ENCODE measurements at places on chromosomes 1 and 21.

DNA sequence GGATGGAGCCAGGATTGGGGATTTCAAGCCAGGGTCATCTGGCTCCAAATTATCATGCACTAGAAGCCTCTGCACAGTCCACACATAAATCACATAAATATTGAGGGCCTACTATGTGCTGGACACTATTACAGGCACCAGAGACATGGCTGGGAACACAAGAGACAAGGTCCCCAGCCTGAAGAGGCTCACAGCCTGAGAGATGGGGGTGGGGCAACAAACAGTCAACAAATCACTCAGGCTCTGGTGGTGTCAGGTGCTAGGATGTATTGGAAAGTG, 41.6 kb upstream of the LAPTM5 start:
- DNase-seq, result no peak

GRCh38 chr1:21680918-21681317, 11.8 kb upstream of the RAP1GAP start:
- DNase-seq, result no peak

- no peak for DNase-seq
These were observed 270.9 kb downstream of the CHRM3 start for GRCh38 chr1:239657291-239657690.

DNA sequence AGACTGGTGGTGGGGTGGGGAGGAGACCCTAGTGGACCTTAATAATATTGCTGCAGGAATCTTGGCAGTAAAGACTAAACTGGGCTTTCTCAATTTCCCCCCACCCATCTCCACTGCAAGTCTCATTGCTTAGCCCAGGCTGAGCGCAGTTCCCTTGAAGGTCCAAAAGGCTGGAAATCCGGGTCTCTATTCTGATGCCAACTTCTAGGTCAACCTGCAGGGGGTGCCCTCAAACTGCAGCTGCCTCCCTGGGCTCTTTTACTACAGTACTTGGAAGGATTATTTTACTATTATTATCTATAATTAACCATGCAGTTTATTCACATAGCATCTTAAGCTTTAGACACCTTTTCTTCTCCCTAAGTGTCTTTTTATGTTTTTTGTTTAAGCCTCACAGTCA, 85.4 kb upstream of the WARS2 start:
- DNase-seq, result no peak

DNA sequence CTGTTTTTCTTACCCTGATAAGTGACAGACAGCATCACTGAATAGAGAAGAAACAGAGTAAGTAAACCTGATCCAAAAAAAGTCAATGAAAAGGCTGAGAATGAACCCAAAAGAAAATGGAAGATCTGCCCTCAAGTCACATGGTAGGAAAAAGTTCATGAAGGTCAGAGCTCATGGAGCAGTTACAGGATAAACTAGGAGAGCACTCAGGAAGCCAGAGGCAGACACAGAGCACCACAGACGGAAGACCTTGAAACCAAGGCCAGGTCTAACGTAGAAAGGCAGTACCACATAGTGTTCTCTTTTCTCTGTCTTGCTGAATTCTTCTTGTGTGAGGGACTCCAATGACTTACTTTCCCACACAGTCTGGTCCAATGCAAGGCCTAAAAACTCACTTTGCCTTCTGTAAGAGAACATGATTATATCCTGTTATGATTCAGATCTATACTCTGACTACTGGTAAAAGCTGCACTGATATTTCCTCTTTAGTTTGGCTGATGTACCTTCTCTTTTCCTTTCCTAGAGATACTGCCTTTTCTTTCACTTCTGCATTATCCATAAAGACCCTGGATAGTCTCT, 40.8 kb downstream of the RTCA start:
- DNase-seq, result no peak

GRCh38 chr1:1889847-1890505, 911 bp downstream of the GNB1 start:
- no peak for DNase-seq

DNA sequence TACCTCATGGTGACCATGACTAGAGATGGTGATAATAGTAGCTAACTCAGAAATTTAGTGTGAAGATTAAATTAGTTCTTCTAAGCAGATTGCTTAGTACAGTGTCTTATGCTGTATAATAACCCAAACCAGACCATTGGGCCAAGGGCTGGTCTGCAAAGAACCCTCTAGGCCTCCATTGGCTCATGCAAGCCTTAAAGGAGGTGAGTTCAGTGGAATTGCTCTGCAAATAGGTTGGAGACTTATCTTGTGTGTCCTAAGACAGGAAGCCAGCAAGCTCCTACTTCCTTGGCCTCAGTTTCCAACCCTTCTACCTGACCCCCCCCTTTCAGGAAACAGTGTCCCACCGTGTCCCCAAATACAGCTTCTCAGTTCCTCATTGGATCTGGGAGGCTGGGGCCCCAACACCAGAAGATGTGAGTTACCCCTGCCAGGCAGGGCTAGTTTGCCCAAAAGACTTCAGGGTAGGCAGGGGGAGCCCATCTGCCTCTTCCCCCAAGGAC, 1.9 kb upstream of the MEF2D start:
- DNase-seq, result no peak

- no peak for DNase-seq
These were observed 106.2 kb downstream of the TOMM20 start for GRCh38 chr1:235022341-235022980.

- peak; percentile 72 for DNase-seq
These were observed 176.9 kb upstream of the FMN2 start for GRCh38 chr1:239914751-239915231.

- no peak for DNase-seq
These were observed 8.6 kb downstream of the FNDC5 start for GRCh38 chr1:32861904-32862695.

DNA sequence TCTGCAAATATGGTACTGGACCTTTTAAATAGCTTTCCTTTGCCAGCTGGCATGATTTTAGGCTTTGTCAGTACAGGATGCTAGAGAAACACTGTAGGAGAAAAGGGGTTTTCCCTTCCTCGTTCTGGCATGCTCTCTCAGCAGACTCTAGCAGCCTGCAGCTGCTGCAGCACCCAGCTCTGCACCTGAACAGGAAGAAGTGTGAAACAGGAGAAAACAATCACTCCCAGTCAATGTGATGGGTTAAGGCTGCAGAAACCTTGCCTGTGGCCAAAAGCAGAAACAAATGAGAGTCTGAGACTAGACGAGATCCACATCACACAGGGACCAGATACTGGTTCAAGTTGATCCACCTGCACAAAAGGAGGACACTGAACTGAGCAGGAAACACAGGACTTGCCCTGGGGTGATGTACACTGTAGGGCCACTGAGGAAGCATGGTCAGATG, 21.2 kb downstream of the OVGP1 start:
- DNase-seq, result no peak

DNA sequence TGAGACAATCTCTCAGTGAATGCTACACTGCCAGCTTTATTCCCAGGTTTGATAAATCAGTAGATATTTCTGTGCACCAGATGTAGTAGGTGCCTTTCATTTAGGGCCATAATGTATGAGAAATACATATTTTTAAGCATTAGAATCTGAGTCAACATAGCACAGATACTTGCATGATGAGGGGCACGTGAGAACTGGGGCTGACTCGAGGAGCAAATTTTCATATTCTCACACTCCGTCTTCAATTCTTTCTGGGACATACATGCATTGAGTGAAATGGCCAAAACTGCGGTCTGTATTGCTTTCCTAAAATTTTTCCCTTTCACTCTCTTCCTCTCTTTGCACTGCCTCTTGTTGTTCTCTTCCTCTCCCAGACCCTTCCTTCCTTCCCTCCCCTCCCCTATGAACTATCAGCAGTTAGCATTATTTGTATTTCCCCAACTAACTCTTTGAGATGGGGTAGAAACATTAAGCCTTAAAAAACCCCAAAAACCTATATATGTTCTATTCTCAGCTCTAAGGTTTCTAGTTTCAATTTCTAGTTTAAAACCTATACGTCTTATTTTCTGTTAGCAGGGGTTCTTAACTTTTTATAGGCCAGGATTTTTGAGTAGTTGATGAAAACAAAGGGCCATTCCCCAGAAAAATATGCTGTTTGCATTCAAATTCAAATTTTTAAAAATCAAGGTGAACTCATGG, 289.1 kb downstream of the PTBP2 start:
- DNase-seq, result no peak

- peak; percentile 72 for DNase-seq
These were observed 6.3 kb upstream of the FOXD2 start for GRCh38 chr1:47431534-47431933.

DNA sequence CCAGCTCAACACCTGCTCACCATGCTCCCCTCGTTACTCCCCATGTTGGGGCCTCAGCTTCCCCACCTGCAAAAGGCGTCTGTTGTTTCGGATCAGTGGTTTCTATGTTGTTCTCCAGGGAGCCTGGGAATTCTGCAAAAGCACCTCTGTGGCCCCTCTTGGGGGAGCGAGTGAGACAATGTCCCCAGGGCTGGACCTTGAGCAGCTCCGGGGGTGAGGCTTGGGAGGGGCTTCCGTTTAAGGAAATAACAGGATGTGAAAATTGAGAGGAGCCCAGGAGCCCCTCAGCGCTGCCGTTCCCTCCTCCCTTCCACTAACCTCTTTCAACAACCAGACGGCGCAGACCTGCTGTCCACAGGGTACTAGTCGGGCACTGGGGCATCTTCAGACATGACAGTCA, 98.5 kb upstream of the IFFO2 start:
- no peak for DNase-seq

DNA sequence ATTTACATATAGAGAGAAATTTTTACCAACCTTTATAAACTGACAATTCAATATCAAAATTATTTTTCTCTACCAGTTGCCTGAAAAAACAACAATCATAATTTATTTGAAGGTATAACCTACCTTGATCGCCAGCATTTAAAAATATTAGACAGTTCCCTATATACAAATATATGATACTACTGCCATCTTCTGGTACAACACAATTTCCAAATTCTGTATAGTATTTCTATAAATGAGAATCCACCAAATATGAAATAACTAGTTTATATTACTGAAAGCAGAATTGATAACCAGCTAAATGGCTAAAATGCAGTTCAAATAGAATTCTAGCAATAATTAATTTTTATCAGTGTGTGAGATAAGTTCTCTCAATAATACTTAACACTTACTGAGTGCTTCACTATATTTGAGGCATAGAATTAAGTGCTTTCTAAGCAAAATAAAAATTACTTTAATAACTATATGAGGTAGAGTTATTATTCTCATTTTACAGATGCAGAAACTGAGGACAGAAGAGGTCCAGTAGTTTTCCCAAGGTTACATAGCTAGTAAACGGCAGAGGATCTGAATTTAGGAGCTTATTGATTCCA, 75.6 kb downstream of the PIGK start:
- no peak for DNase-seq

DNA sequence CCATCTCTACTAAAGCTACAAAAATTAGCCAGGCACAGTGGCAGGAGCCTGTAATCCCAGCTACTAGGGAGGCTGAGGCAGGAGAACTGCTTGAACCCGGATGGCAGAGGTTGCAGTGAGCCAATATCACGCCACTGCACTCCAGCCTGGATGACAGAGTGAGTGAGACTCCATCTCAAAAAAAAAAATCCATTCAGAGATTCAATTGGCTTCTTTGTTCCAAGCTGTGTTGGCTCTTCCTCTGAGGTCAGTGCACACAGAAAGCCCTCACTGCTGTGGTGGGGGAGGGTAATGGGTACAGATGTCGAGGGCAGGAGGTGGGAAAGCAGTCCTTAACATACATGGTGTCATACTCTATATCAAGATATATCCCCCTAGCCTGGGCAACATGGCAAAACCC, 14.7 kb downstream of the TIE1 start:
- DNase-seq, result no peak

DNA sequence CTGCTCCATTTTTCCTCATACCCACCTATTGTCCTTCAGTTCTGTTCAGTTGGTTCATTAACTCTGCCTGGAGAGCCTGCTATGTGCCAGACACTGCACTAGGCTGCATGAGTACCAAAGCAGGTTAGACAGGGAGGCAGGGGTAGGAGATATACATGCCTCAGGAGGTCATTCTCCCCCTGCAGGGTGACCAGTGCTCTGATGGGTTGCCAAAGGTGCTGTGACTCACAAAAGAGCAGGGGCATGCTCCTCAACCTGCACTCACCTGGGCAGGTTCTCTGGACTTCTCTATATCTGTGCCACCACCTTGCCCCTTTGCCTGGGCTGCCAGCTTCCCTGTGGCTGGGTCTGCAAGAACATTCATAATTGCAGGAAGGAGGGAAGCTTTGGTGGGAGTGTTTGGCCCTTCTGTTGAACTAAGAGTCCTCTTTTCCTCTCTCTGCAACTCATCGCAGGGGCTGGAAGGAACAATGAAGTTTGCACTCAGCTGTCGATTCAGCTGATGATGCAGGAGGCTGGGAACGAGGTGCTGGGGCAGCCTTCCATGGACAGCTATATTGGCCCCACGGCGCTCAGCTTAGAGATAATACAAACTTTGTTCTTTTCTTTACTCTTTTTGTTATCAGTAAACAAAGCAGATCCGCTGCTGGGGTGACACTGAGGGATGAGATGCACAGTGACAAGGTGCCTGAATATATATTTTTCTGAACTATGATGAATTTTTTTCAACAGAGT, 356.4 kb upstream of the PLXNA2 start:
- no peak for DNase-seq

DNA sequence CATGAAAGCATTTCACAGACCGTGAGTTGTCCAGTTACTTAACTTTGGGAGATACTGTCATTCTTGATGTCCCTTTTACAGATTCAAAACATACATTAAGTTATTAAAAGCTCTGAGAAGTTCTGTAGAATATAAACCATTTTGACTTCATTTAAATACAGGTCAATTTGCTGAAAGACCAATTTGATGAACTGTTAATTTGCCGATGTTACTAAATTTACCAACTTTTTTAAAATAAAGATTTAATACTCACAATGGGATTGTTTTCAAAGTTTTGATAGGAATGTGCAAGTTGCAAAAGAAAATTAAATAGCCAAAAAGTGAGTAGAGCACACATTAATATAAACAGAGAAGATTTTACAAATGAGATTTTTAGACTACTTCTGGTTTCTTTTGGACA, 666.1 kb downstream of the SMYD3 start:
- DNase-seq, result no peak

DNA sequence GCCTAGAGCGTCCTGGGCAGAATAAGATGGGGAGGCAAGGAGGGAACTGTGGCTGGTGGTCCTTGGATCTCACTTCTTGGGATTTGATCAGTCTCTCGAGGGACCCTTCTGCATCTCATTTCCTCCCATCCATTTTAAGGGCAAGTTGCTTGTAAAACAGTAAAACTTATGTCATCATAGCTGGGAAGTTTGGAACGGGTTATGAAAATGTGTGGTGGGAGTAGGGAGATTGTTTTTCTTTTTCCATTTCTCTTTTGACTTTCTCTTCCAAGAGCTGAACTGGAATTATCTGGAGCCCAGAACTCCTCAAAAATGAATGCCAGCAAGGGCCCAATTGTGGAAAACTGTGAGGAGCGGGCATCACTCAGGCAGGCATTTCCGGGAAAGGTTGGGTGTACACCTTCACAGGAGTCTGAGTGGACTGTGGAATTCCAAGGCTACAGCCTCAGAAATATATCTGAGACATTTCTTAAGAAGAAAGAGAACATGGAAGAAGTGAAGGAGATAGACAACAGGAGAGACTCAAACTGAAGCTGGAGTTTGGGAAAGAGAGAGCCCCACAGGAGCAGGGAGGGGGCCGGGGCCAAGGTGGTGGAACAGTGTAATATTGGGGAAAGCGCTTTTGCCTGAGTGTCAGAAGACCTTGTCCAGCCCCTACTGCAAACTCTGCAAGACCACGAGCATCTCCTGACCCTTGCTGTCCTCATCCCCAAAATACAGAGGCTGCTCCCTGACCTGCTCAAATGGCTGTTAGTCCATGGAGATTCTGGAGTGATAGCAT, 185.1 kb downstream of the FOXD2 start:
- no peak for DNase-seq

- DNase-seq, result no peak
These were observed 8.2 kb downstream of the PI4KB start for GRCh38 chr1:151318975-151319374.
